Retinal pigment epithelial cell (primary cell): ENCODE measurements at places on chromosomes 6 and 20.
A peak's percentile ranks its signal among the peaks of the same experiment; 100 is the strongest.

DNA sequence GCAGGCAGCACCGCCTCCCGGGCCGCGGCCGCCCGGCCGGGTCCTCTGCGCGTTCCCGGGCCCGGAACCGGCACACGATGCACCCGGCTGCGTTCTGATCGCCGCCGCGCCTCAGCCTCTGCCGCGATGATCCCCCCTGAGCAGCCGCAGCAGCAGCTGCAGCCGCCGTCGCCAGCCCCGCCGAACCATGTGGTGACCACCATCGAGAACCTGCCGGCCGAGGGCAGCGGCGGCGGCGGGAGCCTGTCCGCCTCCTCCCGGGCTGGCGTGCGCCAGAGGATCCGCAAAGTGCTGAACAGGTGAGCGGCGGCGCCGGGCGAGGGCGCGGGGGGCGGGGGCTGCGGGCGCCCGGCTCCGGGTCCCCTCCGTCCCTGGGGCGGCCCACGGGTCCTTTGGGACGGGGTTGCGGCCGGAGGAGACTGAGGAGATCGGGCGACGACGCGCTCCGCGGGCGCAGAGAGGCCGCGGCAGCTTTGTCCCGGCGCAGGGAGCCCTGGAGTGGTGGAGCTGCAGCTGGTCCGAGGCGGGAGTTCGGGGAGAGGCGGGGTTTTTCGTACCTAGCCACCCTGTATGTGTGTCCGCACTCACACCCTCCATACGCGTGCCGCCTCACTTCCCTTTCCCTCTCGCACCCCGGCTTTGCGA, 659 bp downstream of the SLC35F1 start:
- DNase-seq, result no peak

- no peak for DNase-seq
These were observed 94.1 kb upstream of the STMND1 start for GRCh38 chr6:17007749-17008148.

DNA sequence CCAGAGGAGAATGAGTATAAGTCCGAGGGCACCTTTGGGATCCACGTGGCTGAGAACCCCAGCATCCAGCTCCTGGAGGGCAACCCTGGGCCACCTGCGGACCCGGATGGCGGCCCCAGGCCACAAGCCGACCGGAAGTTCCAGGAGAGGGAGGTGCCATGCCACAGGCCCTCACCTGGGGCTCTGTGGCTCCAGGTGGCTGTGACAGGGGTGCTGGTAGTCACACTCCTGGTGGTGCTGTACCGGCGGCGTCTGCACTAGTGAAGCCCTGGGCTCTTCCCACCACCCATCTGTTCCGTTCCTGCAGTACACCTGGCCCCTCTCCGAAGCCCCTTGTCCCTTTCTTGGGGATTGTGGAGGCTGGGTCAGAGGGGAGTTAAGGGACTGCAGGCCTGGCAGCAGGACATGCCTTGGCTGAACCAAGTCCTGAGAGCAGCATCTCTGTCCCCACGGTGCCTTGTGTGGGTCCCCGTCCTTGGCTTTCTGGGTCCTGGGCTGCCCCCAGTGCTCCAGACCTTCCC, 19.3 kb downstream of the MAVS start:
- no peak for DNase-seq

DNA sequence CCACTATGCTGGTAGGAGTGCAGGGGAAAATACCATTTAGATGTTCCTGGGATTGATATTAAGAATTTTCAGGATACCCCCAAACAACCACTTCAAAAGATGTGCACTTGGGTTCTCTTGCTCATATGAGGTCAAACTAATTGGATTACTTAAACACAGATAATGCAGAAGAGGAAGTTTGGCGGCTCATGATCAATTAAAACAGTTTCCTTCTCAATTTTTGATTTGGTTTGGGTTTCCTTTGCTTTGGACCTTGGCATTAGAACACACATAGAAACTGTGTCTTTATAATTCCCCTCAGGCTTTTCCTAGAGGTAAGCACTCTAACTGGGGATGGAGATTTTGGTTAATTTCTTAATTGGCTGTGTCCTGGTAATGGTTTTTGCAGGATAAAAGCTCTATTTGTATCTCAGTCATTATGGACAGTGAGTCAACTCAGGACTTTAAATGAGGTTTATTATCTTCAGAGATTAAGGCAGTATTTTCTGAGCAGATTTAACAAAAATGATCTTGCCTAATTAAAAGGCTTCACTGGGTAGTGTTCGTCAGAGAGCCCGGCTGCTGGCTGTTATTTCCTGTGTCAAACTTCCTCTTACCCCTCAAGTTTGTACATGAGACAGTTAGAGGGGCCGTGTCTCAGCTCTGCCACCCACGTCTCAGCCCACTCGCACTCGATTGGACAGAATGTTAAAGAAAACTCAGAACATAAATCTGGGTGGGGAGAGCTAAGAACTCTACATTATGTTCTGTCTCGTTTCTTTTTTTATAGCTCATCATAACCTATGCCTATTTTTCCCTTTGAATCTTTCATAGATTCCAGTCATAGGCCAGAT, 50.3 kb upstream of the PREP start:
- no peak for DNase-seq

GRCh38 chr6:136599329-136600011, 49.2 kb upstream of the MAP7 start:
- peak; percentile 92 for DNase-seq

- DNase-seq, result no peak
These were observed 685.6 kb downstream of the TBC1D32 start for GRCh38 chr6:120648713-120649112.

- no peak for DNase-seq
These were observed 14.3 kb upstream of the C20orf144 start for GRCh38 chr20:33647603-33648395.

DNA sequence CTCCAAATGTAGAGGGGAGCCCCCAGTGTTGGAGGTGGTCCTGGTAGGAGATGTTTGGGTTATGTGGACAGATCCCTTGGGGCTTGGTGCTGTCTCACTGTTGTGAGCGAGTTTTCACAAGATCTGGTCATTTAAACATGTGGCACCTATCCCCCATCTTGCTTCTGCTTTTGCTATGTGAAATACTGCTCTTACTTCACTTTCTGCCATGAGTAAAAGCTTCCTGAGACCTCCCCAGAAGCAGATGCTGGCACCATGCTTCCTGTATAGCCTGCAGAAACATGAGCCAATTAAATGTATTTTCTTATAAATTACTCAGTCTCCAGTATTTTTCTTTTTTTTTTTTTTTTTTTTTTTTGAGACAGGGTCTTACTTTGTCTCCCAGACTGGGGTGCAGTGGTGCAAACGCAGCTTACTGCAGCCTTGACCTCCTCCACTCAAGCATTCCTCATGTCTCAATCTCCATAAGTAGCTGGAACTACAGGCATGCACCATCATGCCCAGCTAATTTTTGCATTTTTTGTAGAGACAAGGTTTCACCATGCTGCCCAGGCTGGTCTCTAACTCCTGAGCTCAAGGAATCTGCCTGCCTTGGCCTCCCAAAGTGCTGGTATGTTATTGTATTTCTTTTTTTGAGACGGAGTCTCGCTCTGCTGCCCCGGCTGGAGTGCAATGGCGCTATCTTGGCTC, 177.1 kb downstream of the ALDH8A1 start:
- no peak for DNase-seq
